ENCODE measurements at places on chromosomes 7 and 10.

- DNase-seq, result peak; percentile 66
Observed at GRCh38 chr7:64463636-64464375, 99.1 kb downstream of the ZNF680 start.

DNA sequence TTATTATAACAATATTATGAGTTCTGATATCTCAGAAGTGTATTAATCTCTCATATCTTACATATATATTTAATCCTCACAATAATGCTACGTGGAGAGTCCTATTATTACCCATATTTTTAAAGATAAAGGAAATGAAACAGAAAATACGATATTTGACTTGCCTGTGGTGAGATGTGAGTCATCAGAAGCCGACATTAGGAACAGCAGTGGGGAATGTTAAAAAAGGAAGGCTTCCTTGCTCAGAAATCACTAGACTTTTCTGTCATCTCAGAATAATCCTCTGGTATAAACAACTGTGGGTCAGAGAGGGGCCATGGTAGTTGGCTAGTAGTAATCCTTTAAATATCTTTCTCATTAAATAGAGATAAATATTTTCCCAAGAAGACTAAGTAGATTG, 402.3 kb upstream of the PCDH15 start:
- no peak for DNase-seq

GRCh38 chr10:121426307-121426706, 171.9 kb downstream of the FGFR2 start:
- no peak for DNase-seq

GRCh38 chr7:5177060-5177459, 13.0 kb upstream of the WIPI2 start:
- peak; percentile 73 for DNase-seq

DNA sequence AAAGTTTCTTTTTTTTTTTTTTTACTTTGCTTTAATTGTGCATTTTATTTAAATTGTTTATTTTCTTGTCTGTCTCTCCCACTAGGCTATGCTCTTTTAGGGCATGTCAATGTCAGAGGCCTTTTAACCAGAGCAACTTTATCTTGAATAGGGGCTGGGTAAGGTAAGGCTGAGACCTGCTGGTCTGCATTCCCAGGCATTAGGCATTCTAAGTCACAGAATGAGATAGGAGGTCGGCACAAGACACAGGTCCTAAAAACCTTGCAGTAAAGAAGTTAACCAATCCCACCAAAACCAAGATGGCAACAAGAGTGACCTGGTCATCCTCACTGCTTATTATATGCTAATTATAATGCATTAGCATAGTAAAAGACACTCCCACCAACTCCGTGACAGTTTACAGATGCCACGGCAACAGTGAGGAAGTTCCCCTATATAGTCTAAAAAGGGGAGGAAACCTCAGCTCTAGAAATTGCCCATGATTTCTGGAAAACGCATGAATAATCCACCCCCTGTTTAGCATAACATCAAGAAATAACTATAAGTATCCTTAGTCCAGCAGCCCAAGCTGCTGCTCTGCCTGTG, 47.0 kb upstream of the FRMD4A start:
- DNase-seq, result no peak

DNA sequence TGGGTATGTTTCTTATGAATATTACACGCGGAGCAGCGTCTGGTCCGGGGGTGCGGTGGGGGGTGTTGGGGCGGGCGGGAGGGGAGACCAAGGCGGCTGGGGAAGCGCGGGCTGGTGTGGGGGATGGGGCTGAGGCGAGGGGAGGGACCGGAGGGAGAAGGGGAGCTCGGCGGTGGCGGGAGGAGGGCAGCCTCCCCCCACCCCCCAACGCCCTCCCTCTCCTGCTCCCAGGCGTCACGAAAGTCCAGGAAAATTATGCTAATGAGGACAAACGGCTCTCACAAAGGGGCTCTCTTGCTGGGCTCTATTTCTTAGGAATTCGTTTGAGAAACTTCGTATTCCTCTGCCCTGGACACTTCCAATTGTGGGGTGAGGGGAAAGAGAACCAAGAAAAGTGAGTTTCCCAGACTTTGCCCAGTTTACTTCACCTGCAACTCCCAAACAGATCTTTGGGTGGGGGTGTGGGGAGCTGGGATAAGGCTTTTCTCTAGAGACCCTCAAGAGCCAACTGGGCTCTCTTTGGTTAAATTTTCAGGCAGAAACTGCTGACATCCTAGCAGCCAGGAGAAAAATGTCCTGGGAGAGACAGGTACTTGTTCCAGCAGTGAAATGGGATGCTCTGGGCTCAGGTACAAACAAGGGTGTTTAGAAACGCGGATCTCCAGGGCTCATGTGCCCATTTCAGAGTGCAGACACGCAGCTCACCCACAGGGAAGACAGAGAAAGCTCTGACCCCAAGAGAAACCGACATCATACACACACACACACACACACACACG, 11.7 kb upstream of the HOXA2 start:
- no peak for DNase-seq

GRCh38 chr10:15483215-15484075, 112.4 kb upstream of the FAM171A1 start:
- DNase-seq, result no peak

- DNase-seq, result no peak
Observed at GRCh38 chr7:44796034-44796503, 412 bp upstream of the PPIA start.

DNA sequence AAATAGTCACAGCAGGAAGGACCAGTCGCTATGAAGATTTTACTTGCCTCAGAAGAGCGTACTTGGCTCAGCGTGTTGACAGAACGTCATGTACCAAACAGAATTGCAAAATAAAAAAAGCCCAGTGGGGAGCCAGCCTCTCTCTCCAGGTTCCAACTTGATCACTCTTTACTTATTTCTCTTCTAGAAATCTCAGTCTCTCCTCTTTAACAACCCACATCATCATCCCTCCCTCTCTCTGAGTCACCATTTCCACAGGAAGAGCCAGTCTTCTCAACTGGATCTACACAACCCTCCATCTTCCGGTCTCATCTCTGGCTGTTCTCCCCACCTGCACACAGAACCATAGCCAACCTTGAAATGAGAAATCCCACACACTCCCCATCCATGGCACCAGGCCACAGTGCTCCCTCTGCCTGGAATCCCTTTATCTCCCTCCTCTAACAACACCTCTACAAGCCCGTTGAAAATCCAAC, 718.3 kb downstream of the GRID1 start:
- DNase-seq, result peak; percentile 29

- no peak for DNase-seq
Observed at GRCh38 chr10:130553826-130554225, 417.6 kb downstream of the GLRX3 start.

DNA sequence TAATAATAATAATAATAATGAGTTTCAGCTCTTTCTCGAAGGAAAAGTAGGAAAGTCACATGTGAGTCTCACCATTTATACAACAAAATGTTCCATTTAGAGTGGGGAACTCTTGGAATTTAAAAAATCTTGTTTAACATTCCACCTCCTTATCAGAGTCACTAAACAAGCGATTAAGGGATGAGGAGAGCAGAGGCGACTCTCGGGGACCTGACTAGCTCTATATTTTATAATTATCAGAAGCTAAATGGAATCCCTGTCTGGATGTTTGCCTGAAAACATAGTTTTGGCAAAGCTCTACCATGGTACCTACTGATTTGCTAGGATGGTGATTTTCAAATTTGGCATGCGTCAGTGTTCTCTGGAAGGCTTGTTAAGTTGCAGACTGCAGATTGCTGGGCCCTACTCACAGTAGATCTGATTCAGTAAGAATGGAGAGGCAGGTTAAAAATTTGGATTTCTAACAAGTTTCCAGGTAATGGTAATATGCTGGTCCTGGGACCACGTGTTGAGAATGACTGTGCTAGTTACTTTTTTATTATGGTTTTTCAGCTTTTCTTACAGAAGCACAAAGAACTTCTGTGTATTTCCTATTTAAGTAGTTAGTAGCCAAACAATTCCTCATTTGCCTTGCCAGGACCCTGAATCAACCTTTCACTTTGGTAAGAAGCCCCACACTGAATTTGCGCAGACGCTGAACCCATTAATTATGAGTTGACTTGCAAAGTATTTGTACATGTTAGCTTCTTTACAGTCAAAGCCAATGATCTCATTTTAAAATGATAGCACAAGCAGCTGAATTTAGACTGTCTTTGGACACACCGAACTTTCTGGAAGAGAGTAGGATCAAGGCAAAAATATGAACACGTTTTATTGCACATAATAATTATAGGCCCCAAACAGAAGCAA, 39.5 kb downstream of the CPED1 start:
- no peak for DNase-seq

DNA sequence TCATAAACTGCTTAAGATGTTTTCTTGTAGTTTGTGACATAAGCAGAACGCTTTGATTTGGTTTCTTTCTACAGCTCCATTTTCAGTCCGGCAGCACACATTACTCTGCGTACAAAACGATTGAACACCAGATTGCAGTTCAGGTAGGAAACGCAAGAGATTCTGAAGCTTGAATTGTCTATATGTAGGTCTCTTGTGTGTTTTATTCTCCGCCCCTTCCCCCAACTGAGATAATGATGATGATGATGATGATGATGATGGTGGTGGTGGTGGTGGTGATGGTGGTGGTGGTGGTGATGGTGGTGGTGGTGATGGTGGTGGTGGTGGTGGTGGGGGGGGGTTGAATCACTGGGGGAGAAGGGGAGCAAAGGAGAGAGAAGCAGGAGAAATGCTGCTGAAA, 14.4 kb downstream of the TCF7L2 start:
- no peak for DNase-seq

GRCh38 chr10:118216571-118217170, 125.5 kb downstream of the FAM204A start:
- DNase-seq, result no peak

DNA sequence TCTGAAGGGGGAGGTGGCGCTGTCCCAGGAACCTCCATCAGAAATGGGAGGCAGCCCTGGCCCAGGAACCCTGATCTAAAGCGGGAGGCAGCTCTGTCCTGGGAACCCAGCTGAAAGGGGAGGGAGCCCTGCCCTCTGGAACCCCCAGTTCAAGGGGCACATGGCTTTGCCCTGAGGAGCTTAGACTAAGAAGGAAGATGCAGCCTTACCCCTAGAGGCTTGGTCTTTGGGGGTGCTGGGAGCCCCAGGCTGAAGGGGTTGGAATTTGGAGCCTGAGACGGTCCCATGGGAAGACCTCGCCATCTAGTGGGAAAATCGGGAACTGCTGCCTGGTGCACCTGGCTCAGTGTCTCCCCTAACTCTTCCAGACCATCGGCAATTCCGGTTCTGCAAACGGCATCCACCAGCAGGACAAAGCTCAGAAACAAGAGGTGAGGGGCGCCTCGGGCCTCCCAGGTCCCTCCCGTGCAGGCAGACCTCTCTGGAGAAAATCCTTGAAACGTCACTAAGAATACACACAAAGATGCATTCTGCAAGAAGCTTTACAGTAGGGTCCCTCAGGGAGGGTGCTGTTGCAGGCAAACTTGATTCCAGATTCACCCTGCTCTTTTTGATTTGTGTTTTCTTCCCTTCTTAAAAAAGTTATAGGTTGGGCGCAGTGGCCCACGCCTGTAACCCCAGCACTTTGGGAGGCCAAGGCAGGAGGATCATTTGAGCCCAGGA, 52.4 kb upstream of the GTF2IRD1 start:
- peak; percentile 19 for DNase-seq

DNA sequence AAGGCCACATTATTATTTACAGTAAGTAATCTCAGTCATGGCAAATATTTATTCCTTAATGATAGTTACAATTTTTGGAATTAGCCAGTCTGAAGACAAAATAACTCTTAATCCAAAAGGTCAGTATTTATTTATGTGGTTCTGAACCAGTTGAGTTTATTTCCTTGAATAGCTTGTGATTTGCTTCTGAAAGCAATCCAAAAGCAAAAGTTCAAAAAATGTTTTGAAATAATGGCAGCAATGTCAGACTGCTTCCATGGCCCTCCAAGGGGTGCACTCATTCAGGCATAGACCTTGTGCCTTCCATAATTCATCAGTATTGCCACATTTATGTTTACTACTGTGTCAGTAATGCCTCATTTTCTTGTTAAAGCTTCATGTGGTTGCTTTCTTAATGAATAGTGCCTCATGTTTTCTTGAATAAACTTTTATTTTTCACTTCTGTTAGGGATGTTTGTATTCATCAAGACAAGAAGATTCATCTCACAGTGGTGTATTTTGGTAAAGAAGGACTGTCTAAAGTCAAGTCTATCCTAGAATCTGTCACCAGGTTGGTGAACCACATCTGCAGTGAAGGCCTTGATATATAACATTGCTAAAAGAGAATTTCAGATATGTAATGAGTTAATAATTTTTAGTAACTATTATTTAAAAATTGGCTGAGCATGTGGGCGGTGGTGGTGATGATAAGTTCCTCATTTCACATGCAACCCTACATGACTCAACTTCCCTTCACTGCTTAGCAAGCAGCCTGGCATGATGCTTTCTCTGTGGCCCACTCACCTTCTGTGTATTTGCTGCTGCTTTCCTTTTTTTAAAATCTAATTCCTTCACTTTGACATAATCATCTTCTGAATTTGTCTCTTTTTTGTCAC, 22.0 kb downstream of the CSGALNACT2 start:
- DNase-seq, result no peak

DNA sequence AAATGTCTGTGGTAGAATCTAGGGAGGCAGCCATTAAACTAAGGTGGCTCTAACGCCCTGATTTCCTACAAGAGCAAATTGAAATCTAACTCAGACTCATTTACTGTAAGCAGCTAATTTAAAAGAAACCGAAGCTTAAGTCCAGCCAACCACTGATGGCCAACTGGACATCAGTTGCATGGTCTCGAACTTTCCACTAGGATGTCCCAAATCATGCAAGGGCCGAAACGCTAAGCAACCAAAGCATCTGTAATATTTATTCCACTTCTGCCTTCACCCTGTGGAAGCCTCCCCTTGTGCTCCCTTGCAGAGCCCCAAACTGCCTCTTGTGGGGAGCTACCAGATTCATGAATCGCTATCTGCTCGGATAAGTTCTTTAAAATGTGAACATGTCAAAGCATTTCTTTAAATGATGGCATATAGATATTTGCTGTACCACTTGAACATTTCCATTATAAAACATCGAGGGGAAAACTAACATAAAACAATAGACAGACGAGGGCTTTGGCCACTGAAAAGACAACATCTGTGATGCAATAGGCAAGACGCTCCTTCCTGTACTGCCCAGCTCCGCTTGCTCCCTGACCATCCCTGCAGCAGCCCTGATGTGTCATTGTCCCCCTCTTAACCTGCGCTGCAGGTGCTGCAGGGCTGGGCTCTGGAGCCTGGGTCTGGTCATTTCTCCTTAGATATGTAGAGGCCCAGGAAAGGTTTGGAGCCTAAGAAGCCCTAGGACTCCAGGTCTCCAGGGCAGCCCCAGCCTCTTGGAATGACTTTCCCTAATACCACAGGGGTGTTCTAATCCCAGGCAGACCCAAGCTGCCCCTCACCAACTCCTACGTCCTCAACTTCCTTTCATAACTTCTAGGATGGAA, 2.9 kb upstream of the RBP3 start:
- no peak for DNase-seq

GRCh38 chr10:101745074-101745696, 30.7 kb downstream of the FGF8 start:
- DNase-seq, result no peak
